ENCODE measurements at places on chromosomes 2 and 18.

DNA sequence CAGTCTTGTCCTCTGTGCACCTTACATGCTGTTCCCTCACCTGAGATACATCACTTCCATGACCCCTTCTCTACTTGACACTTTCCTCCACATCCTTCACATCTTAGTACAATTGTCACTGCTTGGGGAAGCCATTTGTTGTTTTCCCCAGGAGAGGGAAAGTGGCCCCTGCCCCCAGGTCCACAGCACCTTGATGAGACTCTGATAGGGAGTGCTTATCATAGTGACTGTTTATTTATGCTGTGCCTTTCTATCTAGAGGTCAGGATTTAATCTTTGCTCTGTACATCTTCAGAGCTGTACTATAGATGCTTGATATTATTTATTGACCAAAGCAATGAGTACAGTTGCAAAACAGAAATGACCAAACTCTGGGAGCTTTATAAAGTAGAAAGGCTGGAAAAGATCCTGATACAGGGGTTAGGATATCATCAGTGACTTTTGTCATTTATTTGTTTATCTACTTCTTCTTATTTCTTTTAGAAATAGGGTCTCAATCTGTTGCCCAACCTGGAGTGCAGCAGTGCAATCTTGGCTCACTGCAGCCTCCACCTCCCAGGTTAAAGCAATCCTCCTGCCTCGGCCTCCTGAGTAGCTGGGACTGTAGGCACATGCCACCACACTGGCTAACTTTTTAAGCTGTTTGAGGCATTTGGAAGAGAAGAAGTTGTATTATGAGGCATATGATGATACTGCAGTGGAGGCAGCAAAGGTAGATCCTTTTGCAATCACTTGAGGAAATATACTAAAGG, 94.2 kb downstream of the MEIS1 start:
- no peak for DNase-seq

DNA sequence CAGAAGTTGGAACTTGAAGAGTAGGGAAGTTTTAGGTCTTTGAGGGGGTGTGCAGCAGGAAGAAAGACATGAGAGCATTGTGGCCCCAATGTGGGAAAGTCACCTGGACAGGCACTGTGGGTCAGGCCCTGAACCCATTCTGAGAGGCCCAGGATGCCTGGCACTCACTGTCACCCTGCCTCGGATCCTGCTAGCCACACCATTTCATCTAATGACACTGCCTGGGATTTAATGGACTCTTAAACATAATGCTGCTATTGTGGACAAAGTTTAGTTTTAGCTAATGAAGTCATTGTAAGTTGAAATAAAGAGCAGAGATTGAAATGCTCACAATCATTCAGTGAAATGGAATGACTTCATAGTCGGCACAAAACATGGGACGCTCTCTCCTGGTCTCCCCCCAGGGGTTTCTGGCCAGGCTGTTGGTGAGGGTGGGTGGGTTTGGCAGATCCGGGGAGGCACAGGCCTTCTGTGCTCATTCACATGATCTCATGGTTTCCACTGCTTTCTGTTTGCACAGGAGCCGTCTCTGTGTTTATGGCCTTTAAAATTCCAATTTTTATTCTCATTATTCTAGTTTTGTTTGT, 141.8 kb upstream of the KLHL29 start:
- DNase-seq, result no peak

DNA sequence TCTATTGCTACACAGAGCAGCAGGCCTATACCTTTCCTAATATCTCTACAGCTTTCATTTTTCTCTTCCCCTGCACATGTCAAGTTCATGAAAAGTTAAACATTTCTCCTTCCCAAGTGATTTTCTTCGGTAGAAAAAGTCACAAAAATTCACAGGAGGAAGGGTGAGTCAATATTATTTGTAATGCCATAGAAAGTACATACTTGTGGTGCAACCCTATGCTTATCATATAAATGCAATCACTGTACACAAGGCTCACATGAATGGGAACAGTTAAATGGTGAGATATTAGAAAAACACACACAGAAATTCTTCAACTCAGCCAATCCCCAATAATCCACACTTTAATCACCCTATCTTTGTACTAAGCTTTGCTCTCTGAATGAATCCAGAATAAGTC, 651.6 kb downstream of the LRRTM4 start:
- DNase-seq, result no peak

DNA sequence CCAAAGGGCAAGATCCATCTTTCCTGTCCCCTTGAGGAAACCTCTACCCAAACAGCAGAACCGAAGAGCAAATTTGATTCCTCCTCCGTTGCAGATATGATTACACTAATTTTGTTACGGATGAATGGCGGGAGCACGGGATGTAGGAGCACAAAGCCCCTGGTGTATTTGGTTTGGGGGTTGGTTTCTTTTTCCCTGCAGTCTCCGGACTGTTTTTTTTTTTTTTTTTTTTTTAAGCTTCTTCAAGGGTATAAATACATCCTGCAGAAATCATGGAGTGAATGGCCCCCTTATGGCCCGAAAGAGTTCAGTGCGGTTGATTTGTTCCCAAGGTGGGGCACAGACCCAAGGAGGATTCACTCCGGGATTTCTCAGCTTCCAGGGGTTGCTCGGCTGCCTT, 135.3 kb upstream of the SH3BP4 start:
- no peak for DNase-seq

DNA sequence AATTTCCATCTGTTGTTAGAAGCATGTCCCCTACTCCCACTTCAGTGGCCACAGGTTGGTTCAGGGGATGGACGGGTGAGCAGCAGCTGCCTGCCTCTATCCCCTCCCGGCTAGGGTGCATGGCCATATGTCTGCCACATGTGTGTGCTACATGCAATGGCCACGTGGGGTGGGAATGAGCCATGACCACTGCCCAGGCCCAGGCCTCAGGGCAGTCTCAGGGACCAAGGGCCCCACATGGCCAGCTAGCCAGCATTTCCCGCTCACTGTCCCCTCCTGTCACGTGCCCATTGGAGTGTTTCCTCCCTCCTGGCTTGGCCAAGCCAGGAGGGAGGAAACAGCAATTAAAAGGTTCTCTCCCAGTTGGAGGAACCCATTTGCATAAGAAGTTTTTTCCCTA, 117.1 kb downstream of the KCNS3 start:
- no peak for DNase-seq

- DNase-seq, result no peak
Measured at GRCh38 chr18:27921392-27921791, 255.5 kb downstream of the CDH2 start.

- DNase-seq, result peak; percentile 29
Measured at GRCh38 chr2:65366595-65367125, 65.7 kb downstream of the SPRED2 start.

DNA sequence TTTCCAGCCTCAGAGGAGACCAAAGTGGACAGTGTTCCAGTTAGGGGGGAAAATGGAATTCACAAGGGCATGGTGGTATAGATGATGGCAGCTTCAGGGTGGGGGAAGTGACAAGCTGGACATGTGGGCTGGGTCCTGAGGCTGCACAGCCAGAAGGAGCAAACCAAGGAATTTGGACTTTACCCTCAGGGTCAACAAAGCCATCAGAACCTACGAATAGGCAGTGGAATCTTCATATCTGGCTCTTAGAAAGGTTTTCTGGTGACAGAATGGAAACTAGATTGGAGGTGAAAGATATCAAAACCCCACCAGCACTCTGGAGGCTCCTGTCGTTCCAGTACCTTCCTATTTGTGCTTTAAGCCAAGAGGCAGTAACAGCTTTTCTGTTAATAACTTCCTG, 127.1 kb downstream of the SETBP1 start:
- DNase-seq, result no peak

DNA sequence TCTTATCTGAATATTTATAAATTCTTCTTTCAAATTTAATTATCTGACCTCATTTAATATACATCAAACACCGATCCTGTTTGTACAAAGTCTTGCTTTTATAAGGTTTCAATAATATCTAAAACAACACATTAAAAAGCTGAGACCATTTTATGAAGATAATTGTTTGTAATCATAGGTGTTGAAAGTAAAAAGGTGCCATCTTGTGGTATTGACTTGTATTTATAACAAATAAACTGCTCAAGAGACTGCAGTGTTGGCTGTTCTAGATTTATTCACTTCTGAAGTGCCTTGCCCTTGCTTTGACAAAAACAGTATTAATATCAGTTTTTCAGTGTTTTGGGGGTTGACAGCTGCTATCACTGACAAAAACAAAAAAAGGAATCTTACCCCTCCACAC, 286.8 kb upstream of the HNMT start:
- DNase-seq, result no peak

DNA sequence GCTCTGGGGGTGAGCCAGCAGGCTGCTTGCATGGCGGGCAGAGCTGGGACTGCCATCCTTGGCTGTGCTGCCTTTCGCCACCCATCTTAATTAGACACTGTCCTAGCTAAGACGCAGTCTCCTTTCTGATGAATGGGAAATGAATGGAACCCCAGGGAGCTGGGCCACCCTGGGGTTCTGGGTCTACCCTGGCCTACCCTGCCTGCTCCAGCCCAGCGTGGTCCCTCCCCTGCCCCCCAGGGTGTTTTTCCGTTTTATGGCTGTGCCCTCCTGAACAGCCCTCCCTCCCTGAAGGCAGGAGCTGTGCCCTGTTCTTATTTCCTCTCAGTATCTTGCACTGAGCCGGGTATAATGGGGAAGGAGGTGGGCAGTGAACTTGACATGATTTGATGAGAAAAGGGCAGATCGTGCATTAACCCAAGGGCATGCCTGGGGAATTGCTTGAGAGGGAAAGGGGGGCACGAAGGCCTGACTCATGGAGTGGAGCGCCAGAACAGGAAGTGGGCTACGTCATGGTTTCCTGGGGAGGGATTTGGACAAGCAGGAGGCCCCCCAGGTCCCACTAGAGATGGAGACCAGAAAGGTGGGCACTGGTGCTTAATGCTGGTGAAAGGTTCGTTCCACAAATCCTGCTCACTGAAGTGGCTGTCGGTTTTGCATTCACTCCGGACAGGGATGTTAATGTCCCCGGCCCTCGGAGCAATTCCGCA, 165.0 kb downstream of the KLHL29 start:
- no peak for DNase-seq

DNA sequence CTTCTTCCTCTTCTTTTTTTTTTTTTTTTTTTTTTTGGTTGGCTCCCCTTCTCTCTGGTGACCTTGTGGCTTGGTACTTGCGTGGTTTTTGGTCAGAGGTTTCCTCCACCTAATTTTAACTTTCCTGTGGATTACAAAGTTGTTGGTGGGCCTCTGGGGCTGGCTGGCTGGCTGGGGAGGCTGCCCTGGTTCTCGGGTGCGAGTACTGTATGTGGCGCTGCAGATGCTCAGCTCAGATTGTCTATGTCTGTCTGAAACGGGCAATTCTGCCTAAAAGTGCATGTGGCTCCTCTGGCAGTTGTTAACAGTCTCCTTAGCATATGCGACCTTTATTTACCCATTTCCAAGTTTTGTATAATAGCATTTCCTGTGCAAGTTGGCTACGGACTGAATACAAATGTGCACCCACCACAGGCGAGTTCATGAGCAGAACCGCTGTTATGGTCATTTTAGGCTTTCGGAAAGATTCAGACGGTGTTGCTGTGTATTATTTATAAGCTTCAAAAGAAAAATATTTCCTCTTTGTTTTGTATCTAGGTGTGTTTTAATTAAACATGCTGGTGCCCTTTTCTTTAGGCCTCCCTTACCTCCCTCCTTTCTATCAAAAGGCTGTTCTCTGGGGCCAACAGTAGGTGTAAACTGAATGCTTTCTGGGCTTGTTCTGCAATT, 4.4 kb downstream of the TBR1 start:
- no peak for DNase-seq

GRCh38 chr2:41902897-41903296, 144.9 kb upstream of the PKDCC start:
- no peak for DNase-seq

- DNase-seq, result no peak
Measured at GRCh38 chr18:56984731-56985130, 162.2 kb upstream of the BOD1L2 start.

DNA sequence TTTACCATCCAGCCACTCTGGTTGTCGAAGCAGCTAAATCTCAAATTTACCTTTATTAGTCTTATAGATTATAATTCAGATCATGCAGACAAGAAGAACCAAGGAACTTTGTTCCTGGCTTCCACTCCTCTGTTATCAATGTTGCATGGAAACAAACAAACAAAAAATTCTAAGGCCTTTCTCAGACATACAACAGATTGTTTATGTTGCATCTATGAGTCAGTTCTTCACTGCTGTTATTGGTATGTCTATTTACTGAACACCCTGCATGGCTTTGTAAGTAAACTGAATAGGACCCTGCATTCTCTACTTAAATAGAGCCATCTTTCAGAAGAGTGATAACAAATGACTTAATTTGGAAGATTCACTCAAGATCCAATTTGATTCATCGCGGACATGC, 1.6 kb upstream of the ANKRD44 start:
- no peak for DNase-seq

GRCh38 chr2:12606472-12607000, 110.2 kb upstream of the TRIB2 start:
- no peak for DNase-seq

GRCh38 chr2:45029215-45029614, 20.0 kb upstream of the SIX2 start:
- DNase-seq, result no peak

- no peak for DNase-seq
Measured at GRCh38 chr2:68591225-68591624, 52.2 kb upstream of the PROKR1 start.

DNA sequence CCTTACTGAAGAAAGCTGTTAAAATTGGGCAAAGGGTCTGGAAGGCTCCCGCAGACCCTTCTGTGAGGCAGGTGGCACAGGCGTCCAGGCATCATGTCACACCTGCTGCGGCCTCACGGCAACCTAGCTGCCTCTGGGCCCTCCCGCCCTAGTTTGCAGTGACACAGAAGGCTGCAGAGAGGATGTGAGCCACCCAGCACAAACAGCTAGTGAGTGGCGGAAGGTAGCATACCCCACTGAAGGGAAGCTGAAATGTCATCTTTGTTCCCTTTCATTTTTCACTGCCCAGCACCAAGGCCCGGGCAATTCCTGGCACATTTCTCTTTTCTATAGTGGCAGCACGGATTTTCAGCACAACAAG, 53.8 kb downstream of the TRAPPC12 start:
- DNase-seq, result no peak

DNA sequence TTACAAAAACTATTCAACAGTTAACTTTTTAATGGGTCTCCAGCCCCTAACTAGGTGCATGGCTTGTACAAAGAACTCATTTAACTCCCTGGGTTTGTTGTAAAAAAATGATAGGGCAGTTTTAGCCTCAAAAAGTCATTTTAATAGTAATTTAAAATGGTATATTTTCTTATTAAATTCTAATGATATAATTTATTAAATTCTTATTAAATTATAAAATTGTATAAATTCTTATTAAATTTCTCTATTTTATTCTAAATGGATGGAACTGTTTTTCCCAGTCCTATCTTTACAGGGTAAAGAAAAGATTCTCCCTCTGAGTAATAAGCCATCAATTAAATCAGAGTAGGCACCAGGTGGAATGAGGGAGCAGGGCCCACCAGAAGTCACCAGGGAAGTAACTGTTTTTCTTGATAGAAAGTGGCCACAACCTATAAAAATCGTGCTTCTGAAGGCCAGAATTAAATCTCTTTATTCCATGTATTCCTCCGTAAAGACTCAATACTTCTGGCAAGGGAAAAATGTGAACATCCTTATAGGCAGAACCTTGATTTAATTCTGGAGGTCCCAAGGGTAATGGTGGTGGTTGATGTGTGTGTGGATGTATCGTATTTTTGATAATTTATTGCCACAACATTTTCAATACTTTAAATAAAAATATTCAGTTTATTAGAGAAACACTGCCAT, 814 bp downstream of the FKBP7 start:
- DNase-seq, result no peak

Data from hippocampal formation (tissue), 2 donors.